ENCODE measurements at places on chromosomes 16 and 17.

GRCh38 chr16:16009401-16009800 lies 60.0 kb downstream of the ABCC1 start:
- no peak for DNase-seq

- DNase-seq, result no peak
Measured at GRCh38 chr17:1162116-1162855, 17.5 kb downstream of the ABR start.

GRCh38 chr16:80938004-80938878 lies 68.4 kb downstream of the CMC2 start:
- DNase-seq, result peak; percentile 33

GRCh38 chr17:45413498-45413923 lies 19.2 kb downstream of the ARHGAP27 start:
- no peak for DNase-seq

GRCh38 chr17:64448665-64449512 lies at the start of gene MILR1:
Gene MILR1 (plus strand): TSS chr17:64449115. CDS start chr17:64449169, 54 bp downstream.
- no peak for DNase-seq

DNA sequence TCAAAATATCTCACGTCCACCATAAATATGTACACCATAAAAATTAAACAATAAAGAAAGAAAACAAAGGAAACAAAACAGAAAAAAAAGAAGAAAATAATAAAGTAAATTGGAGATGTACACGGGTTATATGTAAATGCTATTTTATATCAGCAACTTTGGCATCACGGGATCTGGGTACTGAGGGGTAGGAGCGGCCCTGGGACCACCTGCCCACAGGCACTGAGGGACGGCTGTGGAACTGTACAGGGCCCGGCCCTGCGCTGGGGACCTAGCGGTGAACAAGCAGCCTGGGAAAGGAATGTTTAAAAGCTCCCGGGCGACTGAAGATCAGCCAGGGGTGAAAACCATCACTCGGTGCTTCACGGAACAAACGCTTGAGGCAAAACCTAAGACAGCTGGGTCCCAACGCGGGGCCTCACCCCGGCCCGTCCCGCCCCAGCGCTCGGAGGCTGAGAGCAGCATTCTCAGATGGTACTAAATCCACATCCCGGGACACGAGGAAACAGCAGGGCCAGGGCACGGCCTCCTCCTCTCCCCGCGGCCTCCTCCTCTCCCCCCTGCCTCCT lies 31.2 kb downstream of the NXN start:
- DNase-seq, result no peak

GRCh38 chr17:48871551-48872351 lies 20.8 kb upstream of the ATP5MC1 start:
- DNase-seq, result no peak

GRCh38 chr16:89716493-89716892 lies 4.2 kb downstream of the VPS9D1 start:
- no peak for DNase-seq

- no peak for DNase-seq
Measured at GRCh38 chr17:20982589-20983358, 60.0 kb downstream of the USP22 start.

- no peak for DNase-seq
Measured at GRCh38 chr17:80884811-80885210, 106.8 kb upstream of the CHMP6 start.

All from spinal cord (tissue), 10 donors.